Stomach (tissue), 19 donors: ENCODE measurements at places on chromosomes 6 and 20. TPM values are rescaled to one million over a fixed set of nuclear protein-coding genes. Genes with fewer than 3 reads are reported as not detected.
A peak's percentile ranks its signal among the peaks of the same experiment; 100 is the strongest.

Gene BPI
- not detected for polyA plus RNA-seq

Gene POPDC3
- 6.7 TPM for polyA plus RNA-seq

Gene GABRR1
- polyA plus RNA-seq, result 0.15 TPM

Gene STK4
- 6.5 TPM for polyA plus RNA-seq

Gene KIAA0408
- polyA plus RNA-seq, result 3.4 TPM

Gene CHMP4B
- polyA plus RNA-seq, result 117 TPM

Gene MOG
- not detected for polyA plus RNA-seq

Gene EPHA7
- 0.55 TPM for polyA plus RNA-seq

Gene TXNDC5
- 35.9 TPM for polyA plus RNA-seq

GRCh38 chr6:119324718-119325117 lies 24.8 kb downstream of the MAN1A1 start:
- H3K4me3 ChIP-seq, result no peak overlapping the region
- no peak overlapping the region for H3K27ac ChIP-seq
- peaks cover 21% of the 10 kb centered on the region for H3K36me3 ChIP-seq
- H3K27me3 ChIP-seq, result no peaks in the 10 kb centered on the region
- no peaks in the 10 kb centered on the region for H3K4me1 ChIP-seq

DNA sequence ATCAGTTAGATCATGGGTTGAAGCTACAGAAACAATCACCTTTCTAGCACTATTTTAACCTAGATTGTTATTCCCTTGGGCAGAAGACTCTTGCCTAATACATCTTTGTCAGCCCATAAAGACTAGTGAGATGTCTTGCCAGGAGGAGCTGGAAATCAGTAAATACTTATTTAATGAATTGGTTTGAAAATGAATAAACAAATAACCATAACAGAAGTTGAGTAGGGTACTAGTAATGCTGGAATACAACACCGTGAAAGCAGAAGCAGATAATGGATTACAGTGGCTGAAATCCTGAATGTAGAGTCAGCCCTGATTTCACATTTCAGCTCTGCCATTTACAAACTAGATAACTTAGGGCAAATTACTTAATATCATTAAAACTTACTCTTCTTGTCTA lies 236.1 kb downstream of the PACRG start:
- no peaks in the 10 kb centered on the region for H3K36me3 ChIP-seq
- no peak overlapping the region for H3K27ac ChIP-seq
- H3K27me3 ChIP-seq, result no peaks in the 10 kb centered on the region
- no peaks in the 10 kb centered on the region for H3K4me1 ChIP-seq

DNA sequence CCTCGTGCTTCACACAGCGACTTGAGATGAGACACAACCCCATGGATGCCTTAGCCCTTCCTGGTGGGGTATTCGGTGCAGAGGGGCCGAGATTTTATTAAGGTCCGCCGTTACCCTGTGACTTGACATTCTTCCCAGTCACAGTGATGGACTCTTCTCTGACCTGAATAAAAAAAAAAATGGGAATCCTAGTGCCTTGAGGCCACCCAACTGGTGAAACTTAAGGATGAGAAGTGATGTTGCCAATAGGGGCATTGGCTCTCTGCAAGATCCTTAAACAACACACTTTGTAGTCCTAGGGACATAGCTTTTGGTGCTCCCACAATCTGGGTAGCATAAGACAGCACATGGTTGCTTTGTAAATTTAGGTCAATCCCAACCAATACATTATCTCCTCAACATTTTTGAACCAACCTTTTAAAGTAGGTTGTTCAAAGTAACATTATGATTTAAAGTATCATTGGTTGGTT lies 814 bp upstream of the ADNP start:
- H3K27ac ChIP-seq, result peak overlapping the region; percentile 91
- peak overlapping the region; percentile 82 for H3K4me3 ChIP-seq
- no peak for DNase-seq
- H3K4me1 ChIP-seq, result peaks cover 22% of the 10 kb centered on the region

- H3K27me3 ChIP-seq, result no peaks in the 10 kb centered on the region
- peaks cover 78% of the 10 kb centered on the region for H3K4me1 ChIP-seq
Observed at GRCh38 chr20:33668466-33669155, 1.9 kb downstream of the ACTL10 start.

- no peaks in the 10 kb centered on the region for H3K27me3 ChIP-seq
- H3K36me3 ChIP-seq, result no peaks in the 10 kb centered on the region
- H3K4me3 ChIP-seq, result no peak overlapping the region
- no peak overlapping the region for H3K27ac ChIP-seq
- DNase-seq, result peak; percentile 70
Observed at GRCh38 chr6:113397236-113397635, 459.9 kb upstream of the MARCKS start.

GRCh38 chr6:144075875-144076274 lies 19.5 kb downstream of the SF3B5 start:
- H3K27ac ChIP-seq, result no peak overlapping the region
- no peaks in the 10 kb centered on the region for H3K36me3 ChIP-seq
- H3K27me3 ChIP-seq, result no peaks in the 10 kb centered on the region
- no peak overlapping the region for H3K4me3 ChIP-seq
- no peak for DNase-seq

GRCh38 chr6:136947037-136947436 lies 24.9 kb downstream of the SLC35D3 start:
- no peaks in the 10 kb centered on the region for H3K36me3 ChIP-seq
- H3K4me3 ChIP-seq, result no peak overlapping the region
- DNase-seq, result no peak
- no peaks in the 10 kb centered on the region for H3K27me3 ChIP-seq

DNA sequence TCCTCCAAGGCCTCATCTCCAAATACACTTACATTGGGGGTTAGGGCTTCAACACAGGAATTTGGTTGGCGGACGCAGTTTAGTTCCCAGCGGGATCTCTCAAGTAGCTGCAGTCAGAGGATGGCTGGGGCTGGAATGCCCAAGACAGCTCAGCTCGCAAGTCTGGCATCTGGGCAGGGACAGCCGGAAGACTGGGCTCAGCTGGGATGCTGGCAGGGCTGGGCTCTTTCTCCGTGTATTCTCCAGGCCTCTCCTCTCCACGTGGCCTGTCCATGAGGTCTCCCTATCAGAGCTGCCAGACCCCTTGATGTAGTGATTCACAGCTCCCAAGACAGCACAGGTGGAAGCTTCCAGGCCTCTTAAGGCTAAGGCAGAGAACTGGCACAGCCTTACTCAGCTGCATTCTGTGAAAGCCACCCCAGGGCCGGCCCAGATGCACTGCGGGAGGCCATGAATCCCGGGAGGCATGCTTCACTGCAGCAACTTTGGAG lies 5.0 kb downstream of the FGD2 start:
- H3K36me3 ChIP-seq, result no peaks in the 10 kb centered on the region
- H3K4me3 ChIP-seq, result no peak overlapping the region
- no peak for DNase-seq
- H3K4me1 ChIP-seq, result no peaks in the 10 kb centered on the region
- no peaks in the 10 kb centered on the region for H3K27me3 ChIP-seq

- H3K27ac ChIP-seq, result peak overlapping the region; percentile 97
- peak overlapping the region; percentile 91 for H3K4me3 ChIP-seq
- no peaks in the 10 kb centered on the region for H3K27me3 ChIP-seq
- H3K4me1 ChIP-seq, result peaks cover 19% of the 10 kb centered on the region
- no peak for DNase-seq
Observed at GRCh38 chr20:21301940-21302663, 1.0 kb upstream of the XRN2 start.

GRCh38 chr20:21067255-21067654 lies 38.9 kb downstream of the LINC00237 start:
- H3K4me1 ChIP-seq, result no peaks in the 10 kb centered on the region
- no peak for DNase-seq
- H3K27ac ChIP-seq, result no peak overlapping the region
- H3K4me3 ChIP-seq, result no peak overlapping the region
- peaks cover 10% of the 10 kb centered on the region for H3K27me3 ChIP-seq

- no peak overlapping the region for H3K4me3 ChIP-seq
- H3K27ac ChIP-seq, result no peak overlapping the region
- H3K4me1 ChIP-seq, result no peaks in the 10 kb centered on the region
- H3K27me3 ChIP-seq, result no peaks in the 10 kb centered on the region
- DNase-seq, result no peak
Observed at GRCh38 chr6:54595844-54596243, 250.7 kb upstream of the FAM83B start.

- H3K36me3 ChIP-seq, result no peaks in the 10 kb centered on the region
- no peak for DNase-seq
- H3K4me3 ChIP-seq, result no peak overlapping the region
- H3K27me3 ChIP-seq, result no peaks in the 10 kb centered on the region
- peaks cover 19% of the 10 kb centered on the region for H3K4me1 ChIP-seq
Observed at GRCh38 chr20:53757472-53757913, 163.9 kb upstream of the ZNF217 start.

DNA sequence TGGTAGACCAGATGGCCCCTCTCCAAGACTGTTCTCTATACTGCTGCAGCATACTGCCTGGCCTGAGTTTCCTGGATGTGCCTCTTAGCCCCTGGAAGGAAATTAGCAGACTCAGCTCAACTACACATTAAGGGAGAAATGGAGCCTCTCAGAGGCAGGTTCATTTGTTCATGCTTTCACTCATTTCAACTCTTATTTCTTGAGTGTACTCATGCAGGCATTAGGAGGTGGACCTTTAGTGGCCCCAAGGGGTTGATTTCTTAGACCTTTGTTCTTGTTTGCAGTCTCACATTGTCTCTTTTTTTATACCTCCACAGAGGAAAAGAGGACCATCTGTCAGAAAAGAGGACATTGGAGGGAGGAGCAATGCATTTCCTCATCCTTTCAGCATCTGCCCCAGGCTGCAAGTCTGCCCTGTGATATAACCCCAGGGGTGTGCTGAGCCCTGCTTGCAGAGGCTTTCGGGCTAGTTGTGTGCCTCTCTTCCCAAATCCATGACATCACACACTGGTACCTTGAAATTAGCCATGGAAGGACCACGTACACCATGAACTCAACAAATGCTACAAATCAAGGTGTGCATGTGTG lies 456.2 kb downstream of the CD83 start:
- no peak overlapping the region for H3K27ac ChIP-seq
- no peaks in the 10 kb centered on the region for H3K27me3 ChIP-seq
- H3K4me1 ChIP-seq, result no peaks in the 10 kb centered on the region
- no peak overlapping the region for H3K4me3 ChIP-seq

DNA sequence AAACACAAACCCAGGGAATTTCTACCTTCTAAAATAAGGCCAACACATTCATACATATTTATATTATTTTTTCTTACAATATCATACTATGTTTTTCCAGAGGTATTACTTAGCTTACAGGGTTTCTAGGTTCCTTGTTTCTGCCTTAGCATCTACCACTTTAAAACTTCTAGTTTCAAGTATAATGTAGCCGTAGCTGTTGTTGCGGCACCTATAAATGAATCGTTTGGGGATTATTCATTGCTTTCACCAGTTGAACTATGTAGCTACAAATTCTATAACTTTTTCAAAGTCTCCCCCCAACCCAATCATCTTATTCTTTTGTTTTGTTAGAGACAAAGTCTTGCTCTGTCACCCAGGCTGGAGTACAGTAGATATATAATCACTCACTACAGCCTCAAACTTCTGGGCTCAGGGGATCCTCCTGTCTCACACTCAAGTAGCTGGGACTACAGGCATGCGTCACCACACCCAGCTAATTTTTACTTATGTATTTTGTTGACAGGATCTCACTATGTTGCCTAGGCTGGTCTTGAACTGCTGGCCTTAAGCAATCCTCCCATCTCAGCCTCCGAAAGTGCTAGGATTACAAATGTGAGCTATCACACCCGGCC lies 43.9 kb downstream of the TNFAIP3 start:
- no peak overlapping the region for H3K4me3 ChIP-seq
- H3K36me3 ChIP-seq, result no peaks in the 10 kb centered on the region
- H3K27me3 ChIP-seq, result no peaks in the 10 kb centered on the region
- no peak overlapping the region for H3K27ac ChIP-seq

- H3K36me3 ChIP-seq, result no peaks in the 10 kb centered on the region
- no peak overlapping the region for H3K4me3 ChIP-seq
- H3K4me1 ChIP-seq, result no peaks in the 10 kb centered on the region
Observed at GRCh38 chr6:40436685-40437604, 150.2 kb downstream of the LRFN2 start.

DNA sequence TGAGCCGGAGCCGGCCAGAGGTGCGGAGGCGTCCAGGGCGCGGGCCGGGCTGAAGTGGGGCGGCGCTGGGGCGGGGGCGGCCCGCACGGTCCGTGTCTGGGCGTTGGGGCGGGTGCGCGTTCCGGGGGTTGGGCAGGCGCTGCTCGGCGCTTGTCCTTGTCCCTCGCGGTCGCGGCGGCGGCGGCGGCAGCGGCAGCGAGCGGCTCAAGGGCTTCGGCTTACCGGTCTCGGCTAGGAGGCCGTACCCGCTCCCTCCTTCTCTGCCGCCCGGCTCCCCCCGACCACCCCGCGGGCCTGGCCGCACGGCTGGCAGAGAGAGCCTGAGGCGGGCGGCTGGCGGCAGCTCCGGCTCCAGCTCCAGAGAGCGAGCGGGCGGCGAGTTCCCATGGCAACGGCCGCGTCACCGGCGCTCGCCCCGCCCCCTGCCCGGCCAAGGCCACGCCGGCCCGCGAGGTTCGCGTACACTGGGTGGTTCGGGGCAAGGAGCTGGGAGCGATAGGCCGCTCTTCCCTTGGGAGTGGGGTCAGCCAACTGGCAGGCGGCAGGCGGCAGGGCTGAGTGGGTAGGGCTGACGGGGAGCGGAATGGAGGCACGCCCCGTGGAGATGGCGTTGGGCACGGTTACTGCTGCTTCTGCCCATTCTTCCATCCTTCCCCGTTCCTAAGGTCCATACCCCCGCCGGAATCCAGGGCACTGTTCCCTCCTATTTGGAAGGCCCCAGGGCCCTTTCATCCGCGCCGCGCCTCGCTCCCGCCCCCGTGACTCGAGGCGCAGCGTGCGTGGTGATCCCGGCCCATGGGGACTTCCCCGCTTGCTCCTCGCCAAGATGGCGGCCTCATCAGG lies at the start of gene LRRC73:
Gene LRRC73, minus strand, starts transcription at position 363 of the 843 bp plus-strand sequence. CDS start 561 bp downstream, outside the sequence.
- H3K27ac ChIP-seq, result peak within 1 kb of the TSS; percentile 81
- no peaks in the 10 kb centered on the region for H3K27me3 ChIP-seq
- H3K4me1 ChIP-seq, result peaks cover 59% of the 10 kb centered on the region
- DNase-seq, result peak; percentile 91

DNA sequence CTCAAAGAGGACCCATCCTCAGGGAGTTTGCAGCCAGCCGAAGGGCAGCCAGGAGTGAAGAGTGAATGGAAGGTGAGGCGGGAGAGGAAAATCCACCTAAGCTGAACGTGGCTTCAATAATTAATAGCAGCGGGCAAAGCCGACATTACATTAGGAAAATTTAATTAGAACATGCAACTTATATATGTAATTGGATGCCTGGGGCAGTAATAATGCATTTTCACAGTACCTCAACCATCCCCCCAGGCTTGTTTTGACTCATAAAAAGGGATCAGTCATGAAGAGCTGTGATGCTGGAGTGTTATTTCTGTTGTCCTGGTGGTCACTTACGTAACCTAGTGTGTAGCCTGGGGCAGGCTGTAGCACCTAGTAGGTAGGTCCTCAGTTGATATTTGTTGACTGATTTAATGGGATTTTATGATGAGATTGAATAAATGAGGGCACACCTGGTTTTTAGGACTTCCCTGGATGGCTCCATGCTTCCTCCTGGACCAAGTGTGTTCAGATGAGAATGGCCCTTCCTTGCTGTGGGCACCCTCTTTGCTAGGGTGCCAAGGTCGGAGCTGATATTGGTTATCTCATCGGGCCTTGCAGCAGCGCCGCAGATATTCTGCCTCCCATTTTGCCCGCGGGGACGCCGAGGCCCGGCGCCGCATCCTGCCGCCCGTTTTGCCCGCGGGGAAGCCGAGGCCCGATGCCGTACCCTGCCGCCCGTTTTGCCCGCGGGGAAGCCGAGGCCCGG lies 128.8 kb downstream of the CDH26 start:
- no peak overlapping the region for H3K4me3 ChIP-seq
- no peak for DNase-seq
- no peaks in the 10 kb centered on the region for H3K36me3 ChIP-seq
- H3K4me1 ChIP-seq, result no peaks in the 10 kb centered on the region
- peaks cover 21% of the 10 kb centered on the region for H3K27me3 ChIP-seq

GRCh38 chr6:1851681-1852456 lies 242.2 kb downstream of the FOXC1 start:
- peaks cover 18% of the 10 kb centered on the region for H3K4me1 ChIP-seq
- peaks cover 2% of the 10 kb centered on the region for H3K36me3 ChIP-seq
- no peak overlapping the region for H3K4me3 ChIP-seq
- no peak for DNase-seq
